ENCODE measurements at places on chromosomes 2 and 18.

GRCh38 chr2:105431367-105432043, 32.7 kb upstream of the FHL2 start:
- no peak for DNase-seq

DNA sequence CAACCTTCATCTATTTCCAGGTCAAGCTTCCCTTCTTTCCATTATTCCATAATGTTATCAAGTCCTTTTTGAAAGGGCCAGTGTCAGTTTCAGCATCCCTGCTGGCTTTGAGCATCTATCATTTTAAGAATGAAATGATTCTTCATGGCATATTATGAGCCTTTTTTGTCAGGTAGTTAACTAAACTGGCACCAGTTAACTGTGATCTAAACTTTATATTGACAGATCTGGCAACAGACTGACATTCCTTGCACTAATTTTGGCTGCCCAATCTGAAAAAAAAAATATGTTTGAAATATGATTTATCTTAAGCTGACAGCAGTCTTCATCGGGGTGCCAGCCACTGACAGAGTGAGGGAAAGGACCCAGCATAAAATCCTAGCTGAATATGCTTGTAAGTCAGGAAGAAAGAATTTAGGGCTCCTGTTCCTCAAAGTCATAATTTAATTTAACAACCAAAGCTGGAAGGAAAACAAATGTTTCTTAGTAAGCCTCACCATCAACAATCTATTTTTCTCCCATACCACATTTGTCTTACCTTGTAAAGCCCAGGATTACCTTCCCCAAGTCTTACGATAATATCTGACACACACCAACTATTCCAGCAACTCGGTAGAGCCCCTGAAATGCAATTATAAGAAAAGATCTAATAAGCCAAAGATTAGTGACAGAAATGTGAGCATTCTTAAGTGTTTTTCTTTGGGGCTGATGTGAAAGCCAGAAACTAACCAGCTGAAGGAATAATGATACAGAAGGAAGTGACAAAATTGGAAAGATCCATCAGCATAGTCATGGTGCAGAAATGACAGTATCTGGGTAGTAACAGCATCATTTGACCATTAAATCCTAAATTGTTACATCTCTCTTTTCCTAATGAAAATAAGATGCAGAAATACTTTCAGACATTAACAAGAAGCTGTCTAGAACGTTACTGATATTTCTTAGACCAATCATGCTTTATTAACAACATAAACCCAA, 228.1 kb downstream of the RBM43 start:
- DNase-seq: no peak

DNA sequence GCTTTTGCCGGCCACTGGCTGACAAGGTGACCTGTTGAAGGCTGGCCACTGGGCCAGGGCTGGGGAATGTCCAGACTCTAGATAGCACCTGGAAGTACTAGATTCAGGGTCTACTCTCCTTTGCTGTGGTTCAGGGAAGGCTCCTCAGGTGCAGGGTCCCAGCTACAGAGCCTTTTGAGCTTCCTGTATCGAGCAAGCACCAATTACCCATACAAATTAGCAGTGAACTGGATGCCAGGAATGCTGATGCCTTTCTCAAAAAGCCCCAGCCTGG, 213.4 kb downstream of the CYP26B1 start:
- DNase-seq: no peak

GRCh38 chr2:189287982-189288521, 108.5 kb upstream of the COL5A2 start:
- no peak for DNase-seq

DNA sequence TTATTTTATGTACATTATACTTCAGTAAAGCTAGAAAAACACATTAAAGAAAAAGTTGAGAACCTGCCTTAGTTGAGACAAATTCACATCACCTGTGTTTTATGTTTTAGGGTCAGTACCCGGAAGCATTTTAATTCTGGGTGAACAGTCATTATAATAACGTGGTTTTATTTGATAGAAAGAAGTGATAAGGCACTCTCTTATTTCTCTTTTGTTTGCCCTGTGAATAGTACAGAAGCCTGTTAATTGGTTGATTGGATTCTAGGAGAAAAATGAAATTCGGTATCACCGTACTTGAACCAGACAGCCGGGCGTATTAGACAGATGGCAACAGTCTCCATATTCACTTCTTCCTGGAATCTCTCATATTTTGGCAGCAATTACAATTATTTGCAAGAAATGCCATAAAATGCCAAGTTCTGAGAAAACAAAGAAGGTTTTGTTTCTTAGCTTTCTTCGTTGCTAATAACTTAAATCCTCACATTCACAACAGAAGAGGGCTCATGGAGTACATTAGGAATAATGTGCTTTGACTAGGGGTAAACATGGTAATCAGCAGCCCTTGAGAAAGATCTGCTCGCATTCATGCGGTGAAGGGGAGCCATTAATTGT, 168.7 kb upstream of the RASGRP3 start:
- no peak for DNase-seq

DNA sequence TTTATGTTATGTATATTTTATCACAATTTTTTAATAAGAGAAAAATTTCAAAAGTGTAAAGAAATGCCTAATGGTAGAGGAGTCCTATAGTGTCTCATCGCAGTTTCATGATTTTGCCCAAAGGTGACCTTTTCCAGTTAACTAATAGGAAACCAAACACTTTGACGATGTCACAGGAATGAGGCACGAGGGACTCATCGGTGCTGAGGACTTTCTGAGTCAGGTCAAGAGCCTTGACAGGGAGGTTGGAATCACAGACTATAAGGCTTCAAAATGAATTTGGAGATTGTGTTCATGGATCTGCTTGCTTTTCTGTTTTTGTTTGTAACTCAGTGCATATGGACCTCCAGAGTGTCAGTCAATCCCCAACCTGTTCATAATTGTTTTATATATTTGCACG, 15.1 kb upstream of the RTTN start:
- no peak for DNase-seq

GRCh38 chr2:128309280-128310093, 9.2 kb downstream of the HS6ST1 start:
- DNase-seq: no peak

DNA sequence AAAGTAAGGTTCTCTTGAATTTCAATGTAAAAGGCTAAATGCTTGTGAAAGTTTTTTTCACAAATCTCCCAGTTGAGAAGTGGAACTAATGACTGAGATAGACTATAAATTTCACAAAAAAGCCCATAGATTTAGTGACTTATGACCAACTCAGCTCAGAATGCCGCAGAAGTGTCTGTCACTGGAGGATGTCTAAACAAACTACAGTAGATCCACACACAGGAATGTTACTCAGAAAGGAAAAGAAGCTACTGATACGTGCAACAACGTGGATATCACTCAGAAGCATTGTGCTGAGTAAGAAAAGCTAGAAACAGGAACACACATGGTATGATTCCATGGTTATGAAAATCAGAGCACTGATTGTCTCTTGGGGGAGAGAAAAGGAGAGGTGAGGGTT, 151.9 kb downstream of the DOCK10 start:
- DNase-seq: no peak

DNA sequence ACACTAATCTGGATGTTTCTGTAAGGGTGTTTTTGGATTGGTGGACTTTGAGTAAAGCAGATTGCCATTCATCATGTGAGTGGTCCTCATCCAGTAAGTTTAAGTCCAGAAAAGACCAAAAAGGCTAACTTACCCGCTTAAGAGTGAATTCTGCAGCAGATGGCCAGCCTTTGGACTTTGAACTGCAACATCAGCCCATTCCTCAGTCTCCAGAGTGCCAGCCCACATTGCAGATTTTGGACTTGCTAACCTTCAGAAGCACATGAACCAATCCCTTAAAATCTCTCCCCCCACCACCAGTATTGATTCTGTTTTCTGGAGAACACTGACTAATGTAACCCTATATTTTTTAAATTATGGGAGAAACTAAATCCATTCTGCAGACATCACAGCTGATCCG, 30.0 kb upstream of the SPATS2L start:
- DNase-seq: no peak

DNA sequence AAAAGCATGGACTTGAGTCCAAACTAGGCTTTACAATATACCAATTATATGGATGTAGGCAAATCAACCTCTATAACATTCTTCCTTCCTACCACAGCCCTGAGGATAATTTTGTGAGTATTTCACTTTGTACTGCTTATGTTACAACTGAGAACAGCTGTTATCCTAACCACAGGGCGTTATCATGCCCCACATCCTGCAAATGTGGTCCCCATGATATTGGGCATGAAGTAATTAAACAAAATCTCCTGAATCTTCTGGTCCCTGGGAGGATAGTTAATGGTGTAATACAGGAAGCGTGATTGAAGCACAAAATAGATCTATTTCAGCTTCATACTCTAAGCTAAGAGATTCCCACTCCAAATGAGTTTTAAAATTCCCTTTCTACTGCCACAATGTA, 223.6 kb downstream of the CDH20 start:
- no peak for DNase-seq

DNA sequence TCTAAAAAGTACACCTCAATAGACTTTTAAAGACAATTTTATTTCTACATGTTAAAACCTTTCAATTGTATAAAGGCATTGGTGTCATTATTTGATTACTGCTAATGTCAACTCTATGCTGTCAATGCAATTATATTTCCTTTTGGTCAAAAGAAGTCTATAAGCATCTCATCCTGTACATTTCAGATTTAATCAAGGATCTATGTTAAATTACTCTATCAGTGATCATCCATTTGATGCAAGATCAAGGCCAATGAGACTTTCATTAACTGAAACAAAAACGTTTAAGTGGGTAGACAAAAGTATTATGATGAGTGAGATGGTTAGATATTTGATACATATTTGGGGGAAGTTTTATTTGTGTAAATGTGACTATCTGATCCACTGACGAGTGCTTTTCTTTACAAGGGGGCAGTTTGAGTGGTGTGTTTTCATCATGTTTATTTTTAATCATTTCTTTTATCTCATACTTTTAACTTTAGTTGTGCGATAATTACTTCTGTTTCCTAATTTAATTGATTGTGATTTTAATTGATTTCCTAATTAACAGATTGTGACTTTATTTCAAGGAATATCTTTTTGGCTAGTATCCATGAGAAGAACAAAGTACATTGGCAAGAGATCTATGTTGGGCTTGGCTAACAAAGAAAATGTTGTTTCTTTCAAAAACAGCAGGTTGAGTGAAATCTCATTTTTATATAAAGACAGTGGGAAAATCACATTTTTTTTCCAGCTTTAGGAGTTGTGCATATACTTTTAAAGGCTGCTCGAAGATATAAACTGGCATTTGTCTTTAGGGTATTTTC, 1.1 kb downstream of the ARHGAP28 start:
- no peak for DNase-seq

DNA sequence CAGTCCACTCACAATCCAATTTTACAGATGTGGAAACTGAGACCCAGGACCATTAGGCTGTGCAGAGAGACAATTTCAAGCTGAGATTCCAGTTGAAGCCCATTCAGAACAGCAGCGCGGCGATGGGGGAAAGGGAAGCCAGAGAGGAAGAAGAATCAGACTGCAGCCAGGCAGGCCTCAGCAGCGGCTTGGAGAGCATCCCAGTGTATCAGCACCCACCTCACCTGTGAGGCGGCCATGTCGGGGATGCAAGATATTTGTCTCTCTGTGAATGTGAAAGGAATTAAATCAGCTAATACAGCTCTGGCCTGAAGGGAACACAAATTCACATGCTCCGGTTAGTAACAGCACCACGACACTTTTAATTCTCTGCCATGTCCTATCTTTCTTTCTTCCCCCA, 198.0 kb upstream of the SOX11 start:
- no peak for DNase-seq

- DNase-seq: no peak
Observed at GRCh38 chr18:44911773-44912172, 231.1 kb downstream of the SETBP1 start.

DNA sequence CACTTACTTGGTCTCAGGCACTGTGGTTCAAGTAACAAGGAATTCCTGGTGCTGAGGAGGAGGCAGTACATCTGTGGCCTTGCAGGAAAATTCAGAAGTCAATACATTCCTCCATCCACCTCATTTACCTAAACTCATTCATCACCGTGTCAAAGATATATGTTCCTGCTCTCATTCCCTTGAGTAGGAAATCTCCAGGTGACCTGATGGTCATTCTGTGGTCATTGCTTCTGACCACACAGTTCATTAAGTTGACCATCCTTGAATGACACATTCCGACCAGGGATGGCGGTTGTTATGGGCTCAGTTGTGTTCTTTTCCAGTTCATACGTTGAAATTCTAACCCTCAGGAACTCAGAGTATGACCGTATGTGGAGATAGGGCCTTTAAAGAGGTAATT, 2.1 kb upstream of the STK17B start:
- DNase-seq: no peak

DNA sequence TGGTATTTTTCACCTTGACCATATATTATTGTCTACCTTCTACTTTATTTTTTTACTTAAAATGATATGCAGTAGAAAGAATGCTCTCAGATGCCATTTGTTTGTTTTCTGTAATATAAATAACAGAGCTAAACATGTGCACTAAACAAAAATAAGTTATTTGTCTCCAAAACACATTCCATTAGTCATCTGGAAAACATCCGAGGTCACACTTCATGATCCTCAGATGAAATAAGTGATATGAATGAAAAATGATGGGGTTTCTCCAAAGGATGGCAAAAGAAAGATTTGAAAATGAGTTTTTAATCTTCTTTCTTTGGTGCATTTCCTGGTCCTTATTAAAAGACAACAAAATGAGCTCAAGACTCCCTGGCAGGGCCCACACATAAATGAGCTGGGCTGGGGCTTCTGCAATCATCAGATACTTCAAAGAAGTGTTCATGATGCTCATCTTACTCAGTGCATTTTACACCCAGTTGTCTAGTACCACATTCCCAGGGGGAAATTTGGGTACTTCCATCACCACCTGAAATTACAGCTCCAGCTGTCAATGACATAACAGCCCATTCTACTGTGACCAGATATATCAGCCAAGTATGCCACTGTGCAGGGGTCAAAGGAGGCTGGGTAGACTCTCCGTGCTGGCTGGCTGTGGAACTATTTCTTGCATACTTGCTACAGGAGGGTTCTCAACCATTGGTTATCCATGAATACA, 283.5 kb downstream of the PID1 start:
- DNase-seq: no peak

DNA sequence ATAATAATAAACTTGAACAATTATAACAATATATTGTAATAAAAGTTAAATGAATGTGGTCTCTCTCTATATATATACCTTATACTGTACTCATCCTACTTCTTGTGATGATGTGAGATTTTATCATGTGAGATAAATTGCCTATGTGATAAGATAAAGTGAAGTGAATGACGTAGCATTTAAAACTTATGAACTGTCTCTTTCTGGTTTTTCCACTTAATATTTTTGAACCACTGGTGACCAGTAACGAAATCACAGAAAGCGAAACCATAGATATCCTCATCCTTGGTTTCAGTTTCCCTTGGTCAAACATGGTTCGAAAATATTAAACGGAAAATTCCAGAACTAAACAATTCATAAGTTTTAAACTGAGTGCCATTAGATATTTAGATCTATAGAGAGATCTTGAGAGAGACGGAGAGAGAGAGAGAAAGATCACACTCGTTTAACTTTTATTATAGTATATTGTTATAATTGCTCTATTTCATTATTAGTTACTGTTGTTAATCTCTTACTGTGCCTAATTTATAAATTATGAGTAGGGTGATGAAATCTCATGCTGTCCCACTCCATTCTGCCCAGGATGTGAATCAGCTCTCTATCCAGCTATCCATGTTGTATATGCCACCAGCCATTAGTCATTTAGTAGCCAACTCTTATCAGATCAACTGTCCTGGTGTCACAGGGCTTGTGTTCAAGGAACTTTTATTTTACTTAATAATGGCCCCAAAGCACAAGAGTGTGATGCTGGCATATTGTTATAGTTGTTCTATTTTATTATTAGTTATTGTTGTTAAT, 156.8 kb downstream of the THADA start:
- no peak for DNase-seq
